H9 (cell line): ENCODE measurements at places on chromosomes 13 and 19.

DNA sequence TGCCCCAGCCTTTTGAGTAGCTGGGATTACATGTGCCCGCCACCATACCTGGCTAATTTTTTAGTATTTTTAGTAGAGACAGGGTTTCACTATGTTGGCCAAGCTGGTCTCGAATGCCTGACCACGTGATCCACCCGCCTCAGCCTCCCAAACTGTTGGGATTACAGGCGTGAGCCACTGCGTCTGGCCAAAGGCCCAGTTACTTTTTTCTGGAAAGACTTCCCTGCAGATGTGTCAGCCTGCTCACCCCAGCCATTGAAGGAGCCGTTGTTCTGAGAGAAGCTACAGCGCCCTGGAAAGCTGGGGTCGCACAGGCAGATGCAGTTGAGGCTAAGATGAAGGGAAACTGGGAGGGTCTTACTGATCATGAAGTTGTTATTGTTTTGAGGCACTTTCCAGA is 7.9 kb upstream of the ZNF626 start:
- H3K36me3 ChIP-seq: no peaks in the 10 kb centered on the region
- no peak overlapping the region for H3K27ac ChIP-seq
- no peaks in the 10 kb centered on the region for H3K27me3 ChIP-seq
- no peak for DNase-seq

DNA sequence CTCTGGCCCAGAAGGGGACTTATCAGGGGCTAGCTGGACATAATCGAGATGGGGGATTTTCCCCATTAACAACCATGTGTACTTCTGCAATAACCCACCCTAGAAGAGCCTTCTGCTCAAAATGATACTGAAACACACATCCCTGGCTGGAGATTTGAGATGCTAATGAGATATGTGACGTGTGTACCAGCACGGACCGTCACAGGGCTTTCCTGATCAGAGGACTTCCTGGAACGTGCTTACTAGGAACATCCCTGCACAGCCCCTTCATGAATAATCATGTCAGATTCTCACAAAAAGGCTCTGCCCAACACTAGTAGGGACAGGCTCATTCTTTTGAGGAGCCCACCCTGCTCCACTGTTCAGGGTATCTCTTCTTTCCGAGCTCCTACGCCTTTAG is 6.5 kb upstream of the ERVV-1 start:
- H3K36me3 ChIP-seq: no peaks in the 10 kb centered on the region
- no peaks in the 10 kb centered on the region for H3K27me3 ChIP-seq
- no peak overlapping the region for H3K27ac ChIP-seq
- no peaks in the 10 kb centered on the region; the same call in 1 of the 2 replicates for H3K4me1 ChIP-seq
- H3K4me3 ChIP-seq: no peak overlapping the region

DNA sequence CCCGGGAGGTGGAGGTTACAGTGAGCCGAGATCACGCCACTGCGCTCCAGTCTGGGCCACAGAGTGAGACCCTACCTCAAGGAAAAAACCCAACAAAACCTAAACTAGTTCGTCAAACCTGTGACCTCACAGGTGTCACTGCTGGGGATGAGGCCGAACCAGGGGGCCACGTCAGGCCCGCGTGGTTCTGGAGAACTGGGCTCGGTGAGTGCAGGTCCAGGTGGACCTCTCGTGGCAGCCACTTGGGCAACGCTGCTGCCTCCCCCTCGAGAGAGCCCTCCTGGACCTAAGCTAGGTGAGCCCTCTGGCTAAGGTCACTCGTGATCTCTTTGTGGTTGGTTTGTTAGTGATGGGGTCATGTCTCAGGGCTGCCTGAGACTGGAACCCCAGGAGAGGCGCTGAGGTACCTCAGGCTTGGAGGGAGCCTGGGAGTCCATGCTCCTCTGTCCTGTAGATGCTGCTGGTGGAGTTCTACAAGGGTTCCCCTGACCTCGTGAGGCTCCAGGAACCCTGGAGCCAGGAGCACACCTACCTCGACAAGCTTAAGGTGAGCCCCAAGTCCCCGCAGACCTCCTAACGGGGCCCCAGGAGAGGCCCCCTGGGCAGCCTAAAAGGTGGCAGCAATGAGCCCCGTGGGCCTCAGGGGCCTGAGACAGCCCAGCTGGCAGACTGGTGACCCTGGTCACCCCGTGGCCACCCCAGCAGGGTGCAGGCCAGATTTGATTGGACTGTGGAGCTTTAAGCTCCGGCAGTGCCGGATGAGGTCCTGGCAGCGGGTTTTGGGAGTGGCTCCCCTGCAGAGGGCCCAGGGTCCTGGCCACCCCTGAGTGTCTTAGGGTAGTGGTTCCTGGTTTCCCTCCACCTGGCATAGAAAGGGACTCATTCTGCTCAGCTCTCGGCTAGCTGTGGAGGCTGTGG is 15.6 kb downstream of the MPND start:
- peaks cover 36% of the 10 kb centered on the region for H3K36me3 ChIP-seq
- H3K4me1 ChIP-seq: no peaks in the 10 kb centered on the region; the same call in 1 of the 2 replicates
- H3K4me3 ChIP-seq: no peak overlapping the region
- H3K27me3 ChIP-seq: no peaks in the 10 kb centered on the region

DNA sequence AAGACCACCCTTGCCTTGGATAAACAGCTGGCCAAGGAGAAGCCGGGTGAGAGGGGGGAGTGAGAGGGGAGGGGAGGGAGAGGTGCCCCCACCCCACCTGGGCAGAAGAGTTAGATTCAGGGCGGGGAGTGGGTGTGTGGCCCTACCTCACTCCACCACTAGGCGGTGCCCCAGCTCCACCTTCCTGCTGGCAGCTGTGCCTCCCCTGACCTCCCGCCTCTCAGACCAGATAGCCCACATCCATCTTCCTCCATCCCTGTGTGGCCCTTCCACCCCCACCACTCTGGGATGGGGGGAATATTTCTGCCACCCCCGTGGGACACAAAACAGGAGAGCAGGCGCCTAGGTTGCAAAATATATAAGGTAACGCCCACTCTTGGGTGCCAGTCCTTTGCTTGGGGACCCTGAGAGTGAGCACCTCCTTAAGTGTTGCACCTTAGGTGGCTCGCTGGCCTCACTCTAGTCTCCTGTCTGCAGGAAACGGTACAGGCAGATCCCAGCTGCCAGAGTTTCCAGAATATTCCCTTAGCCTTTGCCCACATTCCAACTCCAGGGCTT is 13.8 kb upstream of the EHD2 start:
- no peaks in the 10 kb centered on the region for H3K4me1 ChIP-seq
- DNase-seq: peak; percentile 82
- no peak overlapping the region for H3K4me3 ChIP-seq
- peaks cover 39% of the 10 kb centered on the region for H3K36me3 ChIP-seq
- H3K27ac ChIP-seq: no peak overlapping the region

DNA sequence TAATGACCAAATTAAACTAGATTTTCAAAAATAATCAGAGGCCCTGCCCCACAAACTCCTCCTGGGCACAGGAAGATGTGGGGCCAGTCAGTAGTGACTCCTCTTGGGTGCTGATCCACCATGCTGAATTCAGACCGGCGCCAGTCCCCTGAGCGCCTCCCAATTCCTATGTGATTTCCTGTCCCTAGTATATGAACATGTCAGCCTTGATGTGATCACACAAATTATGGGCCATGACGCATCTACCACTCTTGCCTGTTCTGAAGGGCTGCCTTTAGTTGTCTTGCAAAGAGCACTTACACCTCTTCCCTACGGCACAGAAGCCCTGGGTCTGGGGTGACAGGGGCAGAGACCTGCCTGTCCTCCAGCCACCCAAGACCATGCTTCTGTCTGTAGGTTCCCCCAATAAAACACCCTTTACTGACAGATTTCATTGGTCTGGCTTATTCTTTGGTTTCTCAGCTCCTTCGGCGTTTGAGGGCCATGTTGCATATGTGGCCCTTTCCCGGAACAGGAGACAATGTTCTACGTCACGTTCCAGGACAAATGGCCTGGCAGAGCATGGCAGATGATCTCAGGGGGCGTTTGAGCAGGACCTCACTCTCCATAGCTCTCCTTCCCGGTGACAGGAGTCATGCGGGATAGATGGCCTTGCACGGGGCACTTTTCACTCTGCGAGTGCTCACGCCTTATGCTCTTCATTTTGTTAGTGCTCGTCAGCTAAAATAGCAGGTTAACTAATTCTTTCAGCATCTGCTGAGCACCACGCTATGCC is 5.6 kb upstream of the ATP11A start:
- H3K4me1 ChIP-seq: no peaks in the 10 kb centered on the region; the same call in 1 of the 2 replicates
- no peak overlapping the region for H3K4me3 ChIP-seq
- peak; percentile 11 for DNase-seq
- no peaks in the 10 kb centered on the region for H3K27me3 ChIP-seq

GRCh38 chr19:45215391-45216191 is 29.6 kb downstream of the EXOC3L2 start:
- H3K36me3 ChIP-seq: no peaks in the 10 kb centered on the region; the same call in 1 of the 3 replicates
- H3K4me1 ChIP-seq: no peaks in the 10 kb centered on the region
- H3K27ac ChIP-seq: no peak overlapping the region
- peak; percentile 67 for DNase-seq
- peaks cover 14% of the 10 kb centered on the region; the same call in 1 of the 2 replicates for H3K27me3 ChIP-seq

DNA sequence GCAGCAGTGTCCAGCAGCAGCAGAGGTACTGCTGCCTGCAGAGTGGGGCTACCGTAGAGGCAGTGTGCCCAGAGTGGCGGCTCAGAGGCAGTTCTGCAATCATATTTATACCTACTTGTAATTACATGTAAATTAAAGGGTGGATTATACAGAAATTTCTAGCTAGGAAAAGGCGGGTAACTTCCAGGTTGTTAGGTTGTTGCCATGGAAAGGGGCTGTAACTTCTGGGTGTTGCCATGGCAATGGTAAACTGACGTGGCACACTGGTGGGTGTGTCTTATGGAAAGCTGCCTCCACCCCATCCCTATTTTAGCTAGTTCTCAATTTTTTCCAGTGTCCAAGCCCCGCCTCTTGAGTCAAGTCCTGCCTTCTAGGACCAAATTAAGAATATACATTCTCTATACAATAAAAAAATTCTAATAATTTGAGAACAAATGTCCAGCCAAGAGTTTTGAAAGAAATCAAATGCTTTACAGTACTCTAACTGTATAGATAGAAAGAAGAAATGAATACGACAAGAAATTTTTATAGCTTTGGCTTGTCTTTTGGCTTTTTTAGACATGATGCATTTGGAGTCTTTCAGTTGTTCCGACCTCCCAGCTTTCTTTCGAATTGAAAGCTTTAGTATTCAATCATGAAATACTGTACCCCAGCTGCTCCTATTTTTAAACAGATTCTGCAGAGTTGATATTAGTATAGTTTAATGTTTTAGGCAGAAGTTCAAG is 816.6 kb downstream of the DIAPH3 start:
- peak; percentile 42 for DNase-seq
- no peak overlapping the region for H3K4me3 ChIP-seq
- H3K27me3 ChIP-seq: no peaks in the 10 kb centered on the region
- H3K4me1 ChIP-seq: no peaks in the 10 kb centered on the region
